ENCODE measurements at places on chromosomes 16 and 17.
A peak's percentile ranks its signal among the peaks of the same experiment; 100 is the strongest.

DNA sequence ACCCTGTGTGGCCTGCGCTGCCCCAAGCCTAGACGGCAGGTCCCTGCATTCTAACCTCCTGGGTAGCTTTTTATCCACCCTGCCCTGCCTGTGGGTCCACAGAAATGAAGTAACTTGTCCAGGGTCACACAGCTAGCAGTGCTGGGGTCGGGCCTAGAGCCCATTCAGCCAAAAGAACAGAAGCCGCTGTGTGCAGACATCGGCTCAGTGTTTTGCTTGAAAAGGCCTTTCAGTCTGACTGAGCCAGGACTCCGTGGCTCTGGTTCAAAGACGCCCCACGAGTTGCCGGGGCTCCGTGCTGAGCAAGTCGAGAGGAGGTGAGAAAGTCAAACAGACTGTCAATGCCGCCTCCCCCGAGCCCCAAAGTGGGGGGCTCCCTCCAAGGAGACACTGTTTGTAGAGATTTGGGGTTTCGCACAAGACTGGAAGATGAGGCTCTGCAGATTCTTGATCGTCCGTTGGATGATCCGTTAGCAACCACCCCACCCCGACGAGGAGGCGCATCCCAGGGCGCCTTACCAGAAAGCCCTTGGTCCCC, 226.2 kb downstream of the NTN1 start:
- no peak for DNase-seq

GRCh38 chr16:76946879-76947278, 244.1 kb upstream of the MON1B start:
- DNase-seq = no peak

DNA sequence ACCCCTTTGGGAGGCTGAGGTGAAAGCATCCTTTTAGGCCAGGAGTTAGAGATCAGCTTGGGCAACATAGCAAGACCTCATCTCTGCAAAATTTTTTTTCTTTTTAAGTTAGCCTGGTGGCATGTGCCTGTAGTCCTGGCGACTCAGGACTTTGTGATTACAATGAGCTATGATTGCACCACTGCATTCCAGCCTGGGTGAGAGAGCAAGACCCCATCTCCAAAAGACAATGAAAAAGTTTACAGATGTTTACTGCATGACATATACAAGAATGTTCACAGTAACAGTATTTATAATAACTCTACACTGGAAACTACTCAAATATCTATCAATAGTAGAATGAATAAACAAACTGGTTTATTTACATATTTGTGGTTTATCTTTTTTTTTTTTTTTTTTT, 33.1 kb upstream of the CCL22 start:
- no peak for DNase-seq

GRCh38 chr17:3002538-3003295, 60.7 kb downstream of the OR1D5 start:
- no peak for DNase-seq

- no peak for DNase-seq
Measured at GRCh38 chr17:69950701-69951418, 124.2 kb upstream of the KCNJ16 start.

- DNase-seq = peak; percentile 24
Measured at GRCh38 chr16:83971165-83972130, 3.4 kb downstream of the NECAB2 start.

DNA sequence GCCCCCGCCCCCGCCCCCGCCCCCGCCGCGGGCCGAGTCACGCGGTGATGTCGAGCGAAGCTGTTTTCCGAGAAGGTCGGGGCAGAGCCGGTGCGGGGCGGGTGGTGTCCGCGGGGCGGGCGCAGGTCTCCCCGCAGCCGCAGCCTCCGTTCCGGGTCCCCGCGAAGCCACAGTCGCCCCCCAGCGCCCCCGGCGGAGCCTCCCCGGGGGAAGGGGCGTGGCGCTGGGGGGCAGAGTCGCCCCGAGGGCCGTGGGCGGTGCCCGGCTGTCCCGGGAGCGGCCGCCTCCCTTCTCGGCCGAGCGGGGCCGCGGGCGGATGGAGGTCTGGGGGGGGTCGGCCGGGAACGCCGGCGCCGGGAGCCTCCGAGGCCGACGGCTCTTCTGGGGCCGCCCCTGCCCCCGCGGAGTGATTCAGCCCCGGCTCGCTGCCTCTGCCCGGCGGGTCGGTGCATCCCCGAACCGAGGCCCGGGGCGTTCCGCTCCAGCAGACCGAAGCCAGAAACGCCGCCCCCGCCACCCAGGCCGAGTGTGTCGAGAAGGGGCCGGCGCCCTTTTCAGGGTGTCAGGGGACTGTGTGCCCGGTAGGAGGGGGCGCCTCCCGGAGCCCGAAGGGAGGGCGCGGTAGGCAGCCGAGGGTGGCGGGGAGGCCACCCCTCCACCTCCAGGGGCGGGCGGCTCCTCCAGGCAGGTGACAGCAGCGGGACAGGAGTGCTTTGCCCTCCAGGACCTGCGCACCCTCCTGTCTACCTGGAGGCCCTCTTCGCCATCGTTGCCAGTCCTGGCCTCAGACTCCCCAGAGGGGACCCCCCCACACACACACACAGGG, 1.7 kb downstream of the METRNL start:
- DNase-seq = no peak

DNA sequence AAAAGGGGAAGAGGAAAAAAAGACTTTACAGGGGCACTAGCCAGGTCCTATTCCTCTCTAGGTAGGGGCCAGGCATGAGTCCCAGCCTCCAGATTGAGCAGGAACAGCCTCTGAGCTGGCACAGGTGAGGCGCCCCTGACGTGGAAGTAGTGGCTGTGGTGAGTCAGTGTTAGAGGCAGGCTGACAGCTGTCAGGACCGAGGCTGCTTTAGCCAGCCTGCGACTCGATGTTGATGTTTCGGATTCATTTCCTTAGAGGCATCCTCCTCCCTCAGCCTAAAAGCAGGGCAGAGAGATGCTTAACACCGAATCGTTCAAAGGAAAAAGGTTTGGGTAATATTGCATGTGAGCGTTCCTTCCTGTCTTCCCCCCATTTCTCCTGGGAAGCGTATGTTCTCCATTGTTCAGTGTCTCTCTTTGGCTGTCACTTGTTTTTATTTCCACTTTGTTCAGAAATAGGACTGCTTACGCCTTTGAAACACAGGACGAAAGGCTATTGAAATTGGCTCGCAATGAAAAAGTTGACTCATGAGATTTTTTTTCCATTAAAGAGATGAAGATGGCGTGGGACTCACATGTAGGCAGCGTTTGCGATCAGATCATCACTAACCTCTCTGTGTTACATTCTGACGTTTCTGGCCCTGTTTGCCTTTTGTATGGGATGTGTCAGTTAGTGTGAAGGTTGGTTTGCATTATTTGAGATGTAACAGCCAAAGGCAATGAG, 1.3 kb downstream of the KIAA0513 start:
- DNase-seq = peak; percentile 17

GRCh38 chr17:42682722-42683403, 532 bp downstream of the CNTNAP1 start:
- DNase-seq = peak; percentile 66

DNA sequence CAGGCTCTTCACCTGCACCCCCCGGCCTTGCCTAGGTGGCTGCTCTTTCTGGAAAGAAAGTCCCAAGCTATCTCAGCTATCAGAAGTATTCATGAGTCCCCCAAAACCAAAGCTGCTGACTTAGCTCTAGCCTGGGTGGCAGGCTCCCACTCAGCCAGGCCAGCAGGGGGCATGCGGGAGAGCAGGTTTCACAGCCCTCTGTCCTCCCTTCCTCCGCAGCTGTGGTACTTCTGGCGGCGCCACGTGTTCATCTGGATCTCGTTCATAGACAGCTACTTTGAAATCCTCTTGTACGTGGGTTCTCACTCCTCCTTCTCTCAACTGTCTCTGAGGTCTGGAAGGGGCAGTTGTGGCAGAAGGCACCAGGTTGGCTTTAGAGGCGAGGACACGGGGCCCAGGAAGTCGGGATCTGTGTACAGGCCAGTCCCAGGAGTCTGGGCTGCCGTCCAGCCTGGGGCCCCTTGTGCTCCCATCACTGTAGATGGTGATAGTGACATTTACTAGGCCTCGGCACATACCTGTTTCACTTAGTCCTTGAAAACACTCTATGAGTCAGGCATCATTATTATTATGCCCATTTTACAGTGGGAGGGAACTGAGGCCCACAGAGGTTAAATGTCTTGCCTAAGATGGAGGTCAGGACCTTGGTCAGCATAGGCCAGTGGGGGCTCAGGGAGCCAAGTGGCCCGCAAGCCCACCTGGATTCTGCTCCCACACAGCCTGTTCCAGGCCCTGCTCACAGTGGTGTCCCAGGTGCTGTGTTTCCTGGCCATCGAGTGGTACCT, 12.9 kb downstream of the TRPV2 start:
- no peak for DNase-seq

DNA sequence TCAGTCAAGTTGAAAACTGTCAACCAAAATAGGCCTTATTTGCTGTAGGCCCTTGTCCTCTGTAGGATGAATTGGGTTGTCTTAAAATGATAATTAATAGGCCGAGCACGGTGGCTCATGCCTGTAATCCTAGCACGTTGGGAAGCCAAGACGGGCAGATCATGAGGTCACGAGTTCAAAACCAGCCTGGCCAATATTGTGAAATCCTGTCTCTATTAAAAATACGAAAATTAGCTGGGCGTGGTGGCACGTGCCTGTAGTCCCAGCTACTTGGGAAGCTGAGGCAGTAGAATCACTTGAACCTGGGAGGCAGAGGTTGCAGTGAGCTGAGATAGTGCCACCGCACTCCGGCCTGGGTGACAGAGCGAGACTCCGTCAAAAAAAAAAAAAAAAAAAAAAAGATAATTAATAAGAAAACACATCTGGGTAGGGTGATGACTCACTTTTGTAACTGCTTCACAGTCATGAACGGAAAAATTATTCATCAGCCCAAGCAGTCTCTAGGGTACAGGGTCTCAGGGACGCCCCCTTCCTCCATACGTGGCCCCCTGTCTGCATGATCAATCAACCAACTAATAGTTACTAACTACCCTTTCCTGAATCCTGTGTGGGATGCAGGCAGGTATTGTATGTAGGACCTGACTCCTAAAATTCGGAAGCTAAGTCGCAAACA, 137.0 kb upstream of the RCVRN start:
- no peak for DNase-seq

DNA sequence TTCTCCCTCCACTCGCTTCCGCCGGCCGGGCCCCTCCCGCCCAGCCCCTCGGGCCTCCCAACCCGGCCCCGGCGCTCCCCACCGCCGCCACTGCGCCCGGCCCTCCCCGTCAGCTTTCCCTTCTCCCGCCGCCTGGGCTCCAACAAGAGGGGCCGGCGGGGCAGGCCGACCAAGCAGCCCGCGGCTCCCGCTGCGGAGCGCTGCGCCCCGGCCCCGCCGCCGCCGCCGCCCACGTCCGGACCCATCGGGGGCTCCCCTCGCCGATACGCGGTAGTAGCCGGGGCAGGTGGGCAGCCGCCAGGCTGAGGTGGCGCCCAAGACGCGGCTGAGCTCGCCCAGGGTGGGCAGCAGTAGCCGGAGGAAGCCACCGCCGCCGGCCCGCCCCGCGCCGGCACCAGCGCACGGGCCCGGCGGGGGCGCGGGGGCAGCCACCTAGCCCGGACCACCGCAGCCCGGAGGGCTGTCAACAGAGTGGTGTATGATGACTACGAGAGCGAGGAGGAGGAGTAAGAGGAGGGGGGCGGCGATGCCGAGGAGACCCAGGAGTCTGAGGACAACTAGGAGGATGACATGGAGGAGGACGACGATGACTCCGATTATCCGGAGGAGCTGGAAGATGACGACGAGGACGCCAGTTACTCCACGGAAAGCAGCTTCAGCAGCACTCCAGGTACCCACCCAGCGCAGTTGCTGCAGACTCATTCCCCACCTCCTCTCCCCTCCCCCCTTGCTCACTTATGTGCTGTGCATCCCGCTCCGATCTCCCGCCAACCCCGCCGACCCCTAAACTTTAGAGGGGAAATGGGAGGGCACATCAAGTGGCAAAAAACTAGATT, 498 bp downstream of the LRRC37B start:
- DNase-seq = peak; percentile 43

DNA sequence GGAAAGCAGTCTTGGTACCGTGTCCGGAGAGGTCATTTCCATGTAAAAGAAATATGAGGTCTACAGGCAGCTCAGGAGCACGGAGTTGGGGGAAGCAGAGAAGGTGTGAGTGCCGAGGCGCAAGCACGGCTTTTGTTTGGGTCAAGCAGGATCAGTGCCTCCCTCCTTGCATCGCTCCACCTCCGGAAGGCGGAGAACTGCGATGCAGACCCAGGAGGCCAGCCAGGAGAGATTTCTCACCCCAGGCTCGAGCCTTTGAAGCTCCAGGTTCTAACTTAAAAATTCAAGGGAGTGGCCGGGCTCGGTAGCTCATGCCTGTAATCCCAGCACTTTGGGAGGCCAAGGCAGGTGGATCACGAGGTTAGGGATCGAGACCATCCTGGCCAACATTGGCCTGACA, 25.0 kb downstream of the NAA60 start:
- no peak for DNase-seq

- DNase-seq = no peak
Measured at GRCh38 chr17:32453370-32453769, 9.1 kb downstream of the PSMD11 start.

DNA sequence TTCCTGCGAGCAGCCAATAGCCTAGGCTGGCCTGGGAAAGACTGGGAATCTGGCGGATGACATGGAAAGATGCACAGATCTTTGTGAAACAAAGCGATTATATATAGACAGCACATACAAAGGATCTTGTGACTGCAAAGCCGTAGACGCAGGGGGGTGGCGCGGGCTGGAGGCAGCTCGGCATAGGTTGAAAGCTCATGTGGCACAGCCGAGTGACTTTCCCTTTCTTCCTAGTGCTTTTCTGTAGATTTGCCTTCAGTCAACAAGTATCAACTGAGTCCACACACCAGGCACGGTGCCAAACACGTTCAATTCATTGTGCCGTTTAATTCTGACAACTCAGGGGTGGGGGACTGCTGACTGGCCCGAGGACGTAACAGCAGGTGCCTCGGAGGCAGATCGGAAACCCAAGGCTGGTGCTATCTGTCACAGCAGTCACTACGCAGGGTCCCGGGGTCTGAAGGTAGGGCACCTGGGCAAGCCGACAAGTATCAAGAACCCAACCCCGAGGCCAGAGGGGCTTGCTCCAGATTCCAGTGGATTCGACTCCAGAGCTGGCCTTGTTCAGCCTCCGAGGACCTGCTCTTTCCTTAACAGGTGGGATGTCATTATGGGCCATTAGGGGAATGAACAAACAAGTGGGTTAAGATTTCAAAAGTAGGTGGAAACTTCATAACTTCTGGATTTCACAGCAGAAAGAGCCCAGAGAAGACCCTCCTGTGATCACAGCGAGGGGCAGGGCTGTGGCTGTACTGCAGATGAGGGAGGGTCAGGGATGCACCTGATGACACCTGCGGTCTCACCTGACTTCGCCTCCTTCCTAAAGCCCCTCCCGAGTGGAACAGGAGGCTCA, 5.9 kb downstream of the PAM16 start:
- DNase-seq = no peak

DNA sequence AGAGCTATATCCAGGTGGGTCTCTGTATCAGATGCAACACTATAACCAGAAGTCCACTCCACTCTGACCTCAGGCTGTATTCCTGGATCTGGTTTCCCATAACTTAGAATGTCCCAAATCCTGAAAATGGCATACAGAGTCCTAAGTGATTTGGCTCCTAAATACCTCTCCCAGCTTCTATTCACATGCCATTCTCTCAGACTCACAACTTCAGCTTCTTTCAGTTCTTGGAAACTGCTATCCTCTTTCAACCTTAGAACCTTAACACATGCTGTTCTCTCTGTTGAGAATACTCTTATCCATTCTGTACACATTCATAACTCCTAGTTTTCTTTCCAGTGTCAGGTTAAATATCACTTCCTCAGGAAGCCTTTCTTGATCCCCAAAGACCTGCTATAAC, 132.0 kb downstream of the BRIP1 start:
- DNase-seq = no peak
